Thymus (tissue), 14 donors: ENCODE measurements at places on chromosomes 2 and 18. TPM values are rescaled to one million over a fixed set of nuclear protein-coding genes. Genes with fewer than 3 reads are reported as not detected.

Gene FAHD2A
- 16.9 TPM for polyA plus RNA-seq

Gene GPR45
- polyA plus RNA-seq, result 0.02 TPM

Gene ACMSD
- not detected for polyA plus RNA-seq

Gene HOXD1
- polyA plus RNA-seq, result 0.52 TPM

Gene UGT1A4
- 0.34 TPM for polyA plus RNA-seq

Gene RAB6C
- 0.05 TPM for polyA plus RNA-seq

Gene APOB
- 0.07 TPM for polyA plus RNA-seq

Gene SLC14A1
- 3.9 TPM for polyA plus RNA-seq

Gene XDH
- 0.78 TPM for polyA plus RNA-seq

Gene CHRNG
- polyA plus RNA-seq, result 0.48 TPM

Gene IL18R1
- polyA plus RNA-seq, result 9.8 TPM

Gene NXPH2
- 0.07 TPM for polyA plus RNA-seq

Gene LRP1B
- 0.18 TPM for polyA plus RNA-seq

Gene RAB6D
- 0.21 TPM for polyA plus RNA-seq

Gene ABCB11
- polyA plus RNA-seq, result 0.09 TPM

Gene TUBA4B
- polyA plus RNA-seq, result 0.23 TPM

Gene GBX2
- 0.02 TPM for polyA plus RNA-seq

Gene RTP5
- 3.7 TPM for polyA plus RNA-seq

Gene SCN7A
- 0.98 TPM for polyA plus RNA-seq

Gene DNAH6
- 0.57 TPM for polyA plus RNA-seq

Gene ABCG5
- 0.09 TPM for polyA plus RNA-seq

Gene SOX11
- 0.07 TPM for polyA plus RNA-seq

Gene SLC1A4
- 4.9 TPM for polyA plus RNA-seq

Gene ABCG8
- 0.05 TPM for polyA plus RNA-seq

Gene UGT1A10
- polyA plus RNA-seq, result 0.39 TPM

Gene CMPK2
- 9.3 TPM for polyA plus RNA-seq

Gene BOLL
- not detected for polyA plus RNA-seq

Gene MFSD6
- polyA plus RNA-seq, result 16.3 TPM

Gene RSAD2
- 8.2 TPM for polyA plus RNA-seq

Gene FABP1
- 1.4 TPM for polyA plus RNA-seq

Gene CTDSP1
- 91.9 TPM for polyA plus RNA-seq

Gene TEKT4
- polyA plus RNA-seq, result 0.11 TPM

Gene SLC23A3
- polyA plus RNA-seq, result 2.6 TPM
